ENCODE measurements at places on chromosomes 6 and 20. TPM values are rescaled to one million over a fixed set of nuclear protein-coding genes. Genes with fewer than 3 reads are reported as not detected.

Gene KIAA1755
- total RNA-seq: 10.0 TPM

Gene ZSCAN31
- 8.0 TPM for total RNA-seq

Gene SMIM26
- total RNA-seq: 62.5 TPM

Gene TMEM14C
- total RNA-seq: 99.3 TPM

Gene DEFB110
- total RNA-seq: not detected

Gene RAET1E
- total RNA-seq: 1.8 TPM

Gene CALHM6
- total RNA-seq: 0.31 TPM

Gene POM121L2
- not detected for total RNA-seq

Gene FAM209B
- total RNA-seq: not detected

Gene PRRT1
- total RNA-seq: 0.50 TPM

Gene DTNBP1
- total RNA-seq: 6.6 TPM

Gene MTHFD1L
- 60.7 TPM for total RNA-seq

Gene PAX1
- total RNA-seq: not detected

Gene PCMT1
- total RNA-seq: 124 TPM

Gene ADAM33
- 29.2 TPM for total RNA-seq

Gene CLPSL2
- not detected for total RNA-seq

Gene DEFB127
- total RNA-seq: not detected

Gene PTGIS
- 321 TPM for total RNA-seq

Gene OPRL1
- 1.4 TPM for total RNA-seq

Gene MYMX
- not detected for total RNA-seq

Gene AHI1
- 34.6 TPM for total RNA-seq

Gene SLC22A23
- total RNA-seq: 9.1 TPM

Gene TRIM31
- not detected for total RNA-seq

Gene BPIFA1
- not detected for total RNA-seq

Gene AGER
- total RNA-seq: 0.13 TPM

Gene LHFPL5
- total RNA-seq: not detected

Gene TRIM15
- not detected for total RNA-seq
